ENCODE measurements at places on chromosomes 4 and X.

- DNase-seq: peak; percentile 11
Observed at GRCh38 chr4:182765987-182766856, 151.0 kb downstream of the DCTD start.

DNA sequence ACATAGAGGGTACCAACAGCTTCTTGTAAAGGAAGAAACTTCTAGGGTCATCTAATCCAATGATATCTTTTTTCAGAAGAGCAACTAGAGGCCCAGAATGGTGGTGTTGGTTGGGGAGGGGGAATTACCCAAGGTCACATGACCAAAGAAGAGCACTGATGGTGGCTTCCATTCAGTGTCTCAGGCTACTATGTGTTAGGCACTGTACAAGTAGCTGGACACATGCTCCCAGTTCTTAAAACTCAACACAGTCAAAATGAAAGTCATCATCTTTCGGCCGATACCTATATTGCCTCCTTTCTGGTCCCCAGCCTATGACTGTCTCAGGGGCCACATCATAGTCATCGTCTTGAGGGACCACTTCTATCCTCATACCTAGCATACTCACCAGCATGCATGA lies 88.1 kb downstream of the ARHGAP6 start:
- no peak for DNase-seq

DNA sequence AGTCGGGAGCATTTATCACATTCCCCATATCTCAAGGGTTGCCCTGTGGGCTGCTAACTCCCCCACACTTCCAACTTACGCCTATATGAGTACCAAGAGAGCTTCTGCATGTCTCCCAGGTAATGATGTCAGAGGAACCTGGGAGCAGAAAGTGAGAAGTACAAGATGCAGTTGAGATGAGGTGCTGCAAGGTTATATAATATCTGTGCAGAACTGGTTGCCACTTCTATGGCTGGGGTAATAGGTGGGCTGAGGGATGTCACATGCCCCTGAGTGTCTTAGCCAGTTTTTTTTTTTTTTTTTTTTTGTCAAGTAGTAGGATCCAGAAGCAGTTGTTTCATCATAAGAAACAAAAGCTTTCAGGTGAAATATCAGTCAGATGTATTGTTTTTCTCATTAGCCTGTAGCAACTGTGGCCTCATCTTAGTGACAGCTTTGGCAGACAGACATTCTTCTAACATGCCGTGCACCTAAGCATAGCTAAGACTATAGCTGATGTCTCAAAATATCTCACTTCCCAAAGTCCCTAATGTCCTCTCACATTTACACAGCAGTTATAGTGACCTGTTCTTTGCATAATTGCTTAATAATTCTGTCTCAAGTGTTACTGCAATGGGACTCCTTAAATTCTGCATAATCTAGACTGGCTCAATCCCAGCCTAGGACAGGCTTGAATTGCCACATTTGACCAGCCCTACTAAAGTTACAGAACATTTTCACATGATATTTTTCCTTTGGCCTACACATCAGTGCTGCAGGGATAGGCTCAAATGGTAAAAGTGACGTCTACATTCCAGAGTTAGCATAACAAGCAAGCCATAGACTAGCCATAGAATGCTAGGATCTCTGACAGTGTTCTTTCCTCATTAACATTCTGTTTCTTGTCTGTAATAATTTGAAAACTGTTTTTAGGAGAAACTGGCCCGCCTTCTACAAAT lies 17.9 kb upstream of the MAOB start:
- DNase-seq: no peak

DNA sequence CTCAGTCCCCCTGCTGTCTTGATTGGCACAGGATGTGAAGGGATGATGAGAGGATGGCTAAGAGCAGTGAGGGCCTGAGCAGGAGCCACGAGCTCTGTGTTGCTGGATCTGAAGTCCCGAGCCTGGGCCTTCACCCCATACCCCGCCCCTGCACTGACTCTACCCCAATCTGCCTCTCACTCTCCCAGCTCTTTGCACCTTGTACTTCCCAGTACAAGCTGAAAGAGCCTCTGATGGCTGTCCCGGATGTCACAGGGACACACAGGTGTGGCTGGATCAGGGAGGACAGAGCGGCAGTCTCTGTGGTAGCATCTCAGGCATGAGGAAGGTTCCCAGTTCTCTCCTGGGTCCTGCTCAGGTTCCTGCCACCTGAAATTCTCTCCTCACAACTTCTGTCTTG lies 103.6 kb downstream of the CHIC2 start:
- DNase-seq: no peak

- no peak for DNase-seq
Observed at GRCh38 chrX:28595346-28595745, 8.1 kb downstream of the IL1RAPL1 start.

GRCh38 chr4:2902126-2902525 lies 58.5 kb downstream of the ADD1 start:
- DNase-seq: no peak

- DNase-seq: no peak
Observed at GRCh38 chr4:87986508-87986907, 11.0 kb downstream of the SPP1 start.

- DNase-seq: no peak
Observed at GRCh38 chrX:111355523-111356115, 56.4 kb downstream of the DCX start.

DNA sequence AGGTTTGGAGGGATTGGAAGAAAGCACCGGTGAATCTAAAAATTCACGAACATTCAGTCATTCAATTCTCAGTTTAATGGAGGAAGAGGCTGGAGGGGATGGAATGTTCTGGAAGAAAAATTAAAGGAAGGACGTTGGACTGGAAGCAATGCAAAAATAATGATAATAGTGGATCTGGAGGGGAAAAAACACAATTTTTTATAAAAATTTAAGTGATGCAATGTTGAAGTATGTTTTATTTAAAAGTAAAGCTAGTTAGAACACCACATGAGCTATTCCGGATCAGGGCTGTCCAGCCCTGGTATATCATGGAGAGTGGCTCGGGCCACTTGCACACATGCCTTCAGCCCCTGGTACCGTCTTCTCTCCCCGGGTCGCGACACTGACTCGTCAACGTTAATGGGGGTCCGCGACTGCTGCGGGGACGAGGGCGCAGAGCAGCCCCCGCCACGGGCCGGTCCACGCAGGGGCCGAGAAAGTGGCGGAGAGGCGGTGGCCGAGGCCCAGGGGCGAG lies 204.6 kb downstream of the TENM3 start:
- no peak for DNase-seq

GRCh38 chrX:25873196-25873595 lies 264.9 kb upstream of the MAGEB18 start:
- no peak for DNase-seq

DNA sequence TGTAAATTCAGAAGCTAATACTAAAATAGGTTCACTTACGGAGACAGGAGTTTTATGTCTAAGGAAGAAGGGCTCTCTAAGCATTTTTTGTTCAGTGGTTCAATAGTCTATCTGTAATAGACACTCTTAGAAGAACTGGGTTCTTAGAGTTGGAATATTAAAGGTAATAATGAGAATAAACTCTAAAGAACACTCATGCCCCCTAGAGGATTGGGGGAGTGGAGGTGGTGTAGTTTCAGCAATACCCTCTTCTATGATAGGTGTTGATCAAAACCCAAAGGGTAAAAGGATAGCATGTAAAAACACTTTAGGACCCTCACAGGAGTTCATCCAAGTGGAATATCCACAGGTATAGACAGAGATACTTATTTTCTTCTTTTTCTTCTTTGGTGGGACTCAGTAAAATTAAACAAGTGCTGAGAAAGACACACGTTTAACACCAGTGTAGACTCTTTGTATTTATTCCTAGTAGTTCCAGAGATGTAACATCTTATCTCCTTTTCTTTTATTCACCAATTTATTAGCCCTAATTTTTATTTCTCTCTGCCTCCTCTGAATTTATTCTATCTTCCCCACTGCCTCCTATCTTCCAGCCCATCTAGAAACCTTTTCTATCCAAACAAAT lies 25.7 kb upstream of the MND1 start:
- peak; percentile 38 for DNase-seq

GRCh38 chrX:70998411-70999027 lies 67.6 kb upstream of the SLC7A3 start:
- DNase-seq: peak; percentile 38

GRCh38 chr4:25638806-25639205 lies 16.8 kb upstream of the SLC34A2 start:
- peak; percentile 18 for DNase-seq

DNA sequence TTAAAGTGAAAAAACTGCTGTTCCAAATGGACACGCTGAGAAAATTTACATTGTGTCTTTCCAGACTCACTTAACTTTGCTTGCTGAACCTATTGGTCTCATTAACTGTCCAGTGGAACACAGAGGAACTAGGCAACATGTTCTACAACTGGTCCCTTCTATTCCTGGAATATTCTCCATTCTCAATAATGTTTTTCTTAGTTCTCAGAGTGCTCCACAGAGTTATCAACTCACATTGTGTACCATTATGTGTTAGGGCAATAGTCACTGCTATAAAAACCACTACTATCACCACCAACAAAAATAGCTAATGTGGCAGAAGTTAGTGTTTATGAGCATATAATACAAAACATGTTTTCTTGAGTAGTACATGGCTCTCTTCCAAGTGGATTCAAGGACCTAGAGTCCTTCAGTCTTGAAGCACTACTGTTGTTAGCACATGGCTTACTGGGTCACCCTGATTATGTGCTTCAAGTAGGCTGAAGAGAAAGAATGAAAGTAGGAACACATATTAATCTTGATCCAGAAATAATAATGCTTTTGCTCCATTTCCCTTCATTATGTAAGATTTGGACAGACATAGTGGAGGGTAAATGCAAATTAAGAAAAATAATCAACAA lies 865.3 kb upstream of the HS3ST1 start:
- DNase-seq: no peak

DNA sequence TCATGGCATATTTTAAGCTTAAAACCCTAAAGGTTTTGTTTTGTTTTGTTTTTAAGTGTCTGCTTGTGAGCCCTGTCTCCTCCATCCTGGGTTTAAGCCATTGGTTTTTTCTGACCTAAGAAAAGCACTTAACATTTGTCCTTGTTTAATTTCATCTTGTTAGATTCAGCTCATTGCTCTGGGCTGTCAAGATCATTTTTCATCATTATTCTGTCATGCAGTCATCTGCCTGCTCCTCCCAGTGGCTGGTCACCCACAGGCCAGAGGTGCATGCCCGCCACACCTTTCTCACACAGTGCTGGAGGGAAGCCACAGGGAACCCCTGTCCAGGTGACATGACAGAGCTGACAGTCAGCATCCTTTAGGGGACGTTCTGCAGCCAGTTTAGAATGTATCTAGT lies 11.7 kb upstream of the REELD1 start:
- DNase-seq: no peak

- DNase-seq: no peak
Observed at GRCh38 chrX:78119521-78120227, 15.6 kb downstream of the PGK1 start.

GRCh38 chr4:120009731-120010130 lies 56.9 kb downstream of the MAD2L1 start:
- DNase-seq: no peak

DNA sequence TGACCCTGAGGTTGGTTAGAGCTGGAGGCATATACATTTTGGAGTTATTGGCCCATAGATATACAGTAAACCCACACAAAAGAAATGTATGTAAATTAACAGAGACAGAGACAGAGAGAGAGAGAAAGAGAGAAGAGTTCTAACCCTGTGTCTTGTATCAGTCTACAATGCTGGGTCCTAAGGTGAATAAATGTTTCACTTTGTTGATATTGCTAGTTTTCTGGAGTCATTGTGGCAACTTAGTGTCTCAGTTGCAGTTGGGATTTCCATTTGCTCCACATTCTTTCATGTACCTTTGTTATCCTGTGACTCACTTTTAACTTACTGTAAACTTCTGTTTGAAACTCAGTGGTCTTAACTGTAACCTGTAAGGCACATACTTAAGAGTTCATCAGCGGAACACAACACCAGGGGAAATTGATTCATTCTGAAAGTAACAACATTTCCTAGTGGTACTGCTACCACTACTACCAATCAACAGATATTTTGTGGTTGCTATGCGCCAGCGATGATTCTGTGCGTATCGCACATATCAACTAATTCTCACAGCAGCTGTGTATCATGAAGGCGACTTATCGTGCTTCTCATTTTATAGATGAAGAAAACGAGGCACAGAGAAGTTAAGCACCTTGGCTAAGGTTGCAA lies 38.5 kb upstream of the ETDA start:
- DNase-seq: no peak

Measured in hindlimb muscle (tissue), 1 donor.